CD4-positive, alpha-beta T cell treated with Interleukin-21 for 1 hour (primary cell): ENCODE measurements at places on chromosomes 5 and 9.

DNA sequence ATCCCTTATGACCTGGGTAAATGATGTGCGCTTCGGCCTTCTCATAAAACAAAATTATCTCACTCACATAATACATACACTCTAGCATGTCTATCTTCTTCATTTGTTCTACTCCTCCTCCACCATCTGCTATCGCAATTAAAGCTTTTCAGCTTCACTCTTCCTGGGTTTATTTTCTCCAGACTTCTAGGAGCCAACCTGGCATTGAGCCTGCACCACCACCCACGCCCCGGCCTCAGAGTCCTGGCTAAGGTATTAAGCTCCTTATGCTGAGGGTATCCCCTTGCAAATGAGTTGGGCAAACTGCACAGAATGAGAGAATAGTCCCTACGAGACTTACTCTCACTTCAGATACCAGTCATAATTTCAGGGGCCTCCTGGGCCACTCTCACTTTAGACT is 236.1 kb upstream of the CDH12 start:
- DNase-seq, result no peak

GRCh38 chr9:120109242-120109641 is 470.7 kb downstream of the CDK5RAP2 start:
- no peak for DNase-seq

DNA sequence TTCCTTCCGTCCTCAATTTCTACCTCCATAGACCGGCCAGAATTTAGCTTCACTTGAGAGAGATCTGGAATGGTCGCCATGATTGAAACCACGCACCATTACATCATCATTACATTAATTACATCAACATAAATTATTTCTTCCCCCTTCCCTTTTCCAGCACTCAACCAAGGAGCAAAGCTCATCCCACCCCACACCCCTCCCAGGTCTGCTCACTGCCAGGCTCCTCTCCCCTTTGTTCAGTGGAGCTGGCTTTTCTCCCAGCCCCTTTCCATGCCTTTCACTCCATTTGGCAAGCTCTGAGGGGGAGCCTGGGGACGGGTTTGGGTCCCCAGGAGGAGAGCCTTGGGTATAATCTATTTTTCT is 8.4 kb downstream of the RACK1 start:
- no peak for DNase-seq

- DNase-seq, result no peak
Observed at GRCh38 chr9:32349013-32349412, 35.4 kb upstream of the ACO1 start.

- no peak for DNase-seq
Observed at GRCh38 chr9:98861781-98862504, 54.5 kb downstream of the GALNT12 start.
